ENCODE measurements at places on chromosomes 5 and 9.

- no peak for DNase-seq
Observed at GRCh38 chr9:84294241-84294950, 46.2 kb downstream of the SLC28A3 start.

DNA sequence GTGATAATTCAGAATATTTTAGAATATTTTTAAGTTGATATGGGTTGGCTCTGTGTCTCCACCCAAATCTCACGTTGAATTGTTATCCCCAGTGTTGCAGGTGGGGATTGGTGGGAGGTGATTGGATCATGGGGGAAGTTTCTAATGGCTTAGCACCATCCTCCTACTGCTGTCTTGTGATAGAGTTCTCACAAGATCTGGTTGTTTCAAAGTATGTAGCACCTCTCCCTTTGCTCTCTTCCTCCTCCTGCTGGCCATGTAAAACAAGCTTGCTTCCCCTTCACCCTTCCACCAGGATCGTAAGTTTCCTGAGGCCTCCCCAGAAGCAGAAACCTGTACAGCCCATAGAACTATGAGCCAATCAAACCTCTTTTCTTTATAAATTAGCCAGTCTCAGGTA, 214.6 kb upstream of the C9orf72 start:
- DNase-seq, result no peak

- DNase-seq, result no peak
Observed at GRCh38 chr5:115214541-115214940, 44.8 kb upstream of the TRIM36 start.

GRCh38 chr9:136312436-136312835, 8.5 kb upstream of the CCDC187 start:
- DNase-seq, result no peak

DNA sequence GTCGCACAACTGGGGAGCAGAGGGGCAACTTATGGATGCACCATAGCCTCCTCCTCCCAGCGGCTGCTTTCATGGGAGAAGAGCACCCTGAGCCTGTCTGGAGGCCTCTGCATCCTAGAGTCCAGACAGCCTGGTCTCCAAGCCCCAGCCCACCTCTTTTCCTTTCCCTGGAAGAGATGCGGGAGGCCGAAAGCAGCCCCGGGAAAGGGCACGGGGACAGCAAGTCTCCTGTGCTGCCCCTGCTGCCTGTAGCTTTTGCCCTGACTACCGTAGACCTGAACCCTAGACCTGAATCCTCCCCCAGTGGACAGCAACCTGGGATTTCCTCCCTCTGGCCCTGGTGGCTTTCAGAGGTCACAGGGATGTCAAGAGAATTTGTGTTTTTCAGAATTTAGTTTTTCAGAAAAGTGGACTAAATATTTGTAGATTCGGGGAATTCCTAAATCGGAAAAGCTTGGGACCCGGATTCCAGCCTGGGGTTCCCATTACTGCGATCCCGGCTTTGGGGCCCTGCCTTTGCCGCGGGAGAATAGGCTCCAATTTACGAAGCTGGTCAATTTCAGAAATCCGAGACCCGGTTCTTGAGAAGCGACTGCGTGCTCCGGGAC, 4.3 kb upstream of the PITX1 start:
- no peak for DNase-seq

- no peak for DNase-seq
Observed at GRCh38 chr9:138116521-138116920, 238.9 kb downstream of the CACNA1B start.
